ENCODE measurements at places on chromosomes 16 and 17.
A peak's percentile ranks its signal among the peaks of the same experiment; 100 is the strongest.

- DNase-seq: no peak
Measured at GRCh38 chr17:74455025-74455545, 11.3 kb upstream of the CD300A start.

GRCh38 chr17:44217738-44218343 lies 1.6 kb downstream of the UBTF start:
- no peak for DNase-seq

DNA sequence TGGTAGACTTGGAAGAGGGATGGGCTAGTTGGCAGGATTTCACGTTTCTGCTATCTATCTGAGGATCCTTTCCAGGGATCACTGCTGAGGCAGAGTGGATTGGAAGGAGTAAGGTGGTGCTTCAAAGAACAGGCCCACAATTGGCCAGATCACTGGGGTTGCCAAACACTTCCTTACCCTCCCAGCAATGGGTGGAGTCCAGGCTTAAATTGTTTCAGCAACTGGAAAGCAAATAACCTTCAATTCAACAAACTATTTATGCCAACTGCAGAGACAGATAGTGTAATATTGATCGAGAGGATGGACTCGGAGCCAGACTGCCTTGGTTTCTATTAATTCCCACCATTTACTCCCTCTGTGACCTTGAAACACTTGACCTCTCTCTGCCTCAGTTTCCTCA lies 2.1 kb downstream of the ARRB2 start:
- no peak for DNase-seq

DNA sequence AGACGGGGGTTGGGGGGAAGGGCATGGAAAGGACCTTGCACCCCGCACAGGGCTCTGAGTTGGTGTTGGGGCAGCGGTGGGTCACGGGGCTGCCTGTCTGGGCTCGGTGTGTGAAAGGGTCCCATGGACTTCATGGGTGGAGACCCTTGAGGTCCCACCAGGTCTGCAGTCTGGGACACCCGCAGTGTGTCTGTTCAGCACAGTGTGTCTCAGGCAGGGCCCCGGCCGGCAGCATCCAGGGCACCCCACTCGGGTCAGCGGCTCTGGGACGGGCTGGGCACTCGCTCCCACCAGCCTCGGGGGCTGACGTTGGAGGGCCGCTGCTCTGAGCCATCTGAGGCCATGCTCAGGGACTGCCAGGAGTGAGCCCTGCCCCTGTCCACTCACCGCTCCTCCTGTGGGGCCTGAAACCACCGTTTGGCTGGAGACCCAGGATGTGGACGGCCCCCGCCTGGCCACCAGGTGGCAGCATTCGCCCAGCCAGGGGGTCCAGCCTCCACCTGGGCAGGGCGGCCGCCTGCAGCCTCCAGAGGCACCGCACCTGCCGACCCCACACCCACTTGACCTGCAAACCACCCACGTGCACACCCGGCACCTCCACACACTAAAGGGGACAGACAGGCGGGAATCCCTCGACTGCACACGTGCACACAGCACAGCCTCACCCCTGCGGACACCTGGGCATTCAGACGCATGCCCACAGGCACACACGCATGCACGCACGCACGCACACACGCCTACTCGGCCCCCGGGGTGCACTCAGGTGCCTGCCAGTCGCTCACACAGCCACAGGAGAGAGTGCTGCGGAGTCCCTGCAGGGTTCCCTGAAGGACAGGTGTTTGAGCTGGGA lies 10.1 kb upstream of the ZFPM1 start:
- peak; percentile 88 for DNase-seq

GRCh38 chr16:89325861-89326471 lies 108.5 kb downstream of the ZNF778 start:
- no peak for DNase-seq

DNA sequence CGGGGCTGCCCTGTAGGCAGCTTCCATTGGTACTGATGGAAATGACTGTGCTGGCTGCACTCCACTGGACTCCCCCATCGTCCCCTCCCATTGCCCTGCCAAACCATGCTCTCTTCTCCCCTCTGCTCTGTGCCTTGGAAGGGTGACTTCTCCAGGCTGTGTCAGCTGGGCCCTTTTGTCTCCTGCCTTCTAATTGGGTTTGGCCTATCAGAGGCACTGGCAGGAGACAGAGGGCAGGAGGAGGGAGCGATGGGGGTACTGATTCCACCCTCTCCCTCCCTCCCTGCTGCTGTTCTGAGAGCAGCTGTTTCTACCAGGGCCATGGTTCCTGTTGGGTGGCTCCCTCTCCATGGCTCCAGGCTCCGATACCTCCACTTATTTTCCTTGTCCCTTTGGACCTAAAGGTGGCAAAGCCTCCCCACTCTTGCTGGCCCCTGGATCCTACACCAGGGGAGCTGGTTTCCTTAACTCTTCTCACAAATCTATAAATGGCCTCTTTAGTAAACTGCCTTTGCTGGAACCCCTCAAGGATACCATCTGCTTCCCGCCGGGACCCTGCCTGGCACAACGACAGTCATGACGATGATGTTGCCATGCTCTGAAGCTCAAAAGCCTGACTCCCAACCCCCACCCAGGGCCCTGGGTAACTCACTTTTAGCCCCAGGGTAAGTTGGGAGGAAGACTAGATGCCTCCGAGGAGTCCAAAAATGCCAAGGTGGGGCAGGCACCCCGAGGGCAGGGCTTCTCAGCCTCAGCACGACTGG lies 123.8 kb upstream of the RPL38 start:
- DNase-seq: no peak

- DNase-seq: peak; percentile 78
Measured at GRCh38 chr17:17141860-17142552, 64.1 kb downstream of the PLD6 start.

DNA sequence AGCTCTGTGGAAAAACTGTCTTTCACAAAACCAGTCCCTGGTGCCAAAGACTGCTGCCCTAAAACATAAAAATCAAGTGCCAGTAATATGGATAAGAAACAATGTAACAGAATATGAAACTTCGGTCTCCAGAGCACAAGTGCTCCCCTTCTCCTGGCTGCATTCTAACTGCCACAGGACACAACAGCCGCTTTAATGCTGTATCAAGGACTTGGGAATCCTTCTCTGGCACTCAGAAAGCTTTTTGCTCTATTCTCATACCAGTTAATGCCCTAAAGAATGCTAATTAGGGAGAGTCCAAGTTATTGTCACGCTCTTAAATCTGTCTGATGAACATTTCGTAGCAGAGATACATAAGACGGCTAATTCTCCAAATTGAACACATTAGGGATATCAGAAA lies 90.9 kb downstream of the PARN start:
- DNase-seq: no peak

All from endothelial cell (in vitro differentiated cells).